Stimulated activated CD4-positive, alpha-beta T cell treated with anti-CD3 and anti-CD28 coated beads, TNF-alpha, amount 100 ng/mL, for 48 hours (primary cell): ENCODE measurements at places on chromosomes 6 and 20.

DNA sequence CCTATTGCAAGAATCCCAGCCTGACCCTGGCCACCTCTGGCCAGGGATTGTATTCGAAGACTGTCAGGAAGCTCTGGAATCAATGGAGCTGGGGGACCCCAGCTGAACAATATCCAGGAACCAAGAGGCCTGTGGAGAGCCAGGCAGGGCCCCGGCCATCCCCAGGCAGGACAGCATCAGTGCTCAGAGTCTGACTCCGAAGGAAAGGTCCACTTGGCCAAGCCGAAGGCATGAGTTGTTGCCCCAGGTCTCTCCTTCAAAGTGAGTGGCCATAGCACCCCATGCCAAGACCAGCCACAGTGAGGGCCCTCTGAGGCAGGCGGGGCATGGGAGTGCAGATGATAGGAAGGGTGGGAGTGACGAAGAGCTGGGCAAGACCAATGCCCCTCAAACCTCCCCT lies 193.1 kb downstream of the CDH4 start:
- no peak for DNase-seq

DNA sequence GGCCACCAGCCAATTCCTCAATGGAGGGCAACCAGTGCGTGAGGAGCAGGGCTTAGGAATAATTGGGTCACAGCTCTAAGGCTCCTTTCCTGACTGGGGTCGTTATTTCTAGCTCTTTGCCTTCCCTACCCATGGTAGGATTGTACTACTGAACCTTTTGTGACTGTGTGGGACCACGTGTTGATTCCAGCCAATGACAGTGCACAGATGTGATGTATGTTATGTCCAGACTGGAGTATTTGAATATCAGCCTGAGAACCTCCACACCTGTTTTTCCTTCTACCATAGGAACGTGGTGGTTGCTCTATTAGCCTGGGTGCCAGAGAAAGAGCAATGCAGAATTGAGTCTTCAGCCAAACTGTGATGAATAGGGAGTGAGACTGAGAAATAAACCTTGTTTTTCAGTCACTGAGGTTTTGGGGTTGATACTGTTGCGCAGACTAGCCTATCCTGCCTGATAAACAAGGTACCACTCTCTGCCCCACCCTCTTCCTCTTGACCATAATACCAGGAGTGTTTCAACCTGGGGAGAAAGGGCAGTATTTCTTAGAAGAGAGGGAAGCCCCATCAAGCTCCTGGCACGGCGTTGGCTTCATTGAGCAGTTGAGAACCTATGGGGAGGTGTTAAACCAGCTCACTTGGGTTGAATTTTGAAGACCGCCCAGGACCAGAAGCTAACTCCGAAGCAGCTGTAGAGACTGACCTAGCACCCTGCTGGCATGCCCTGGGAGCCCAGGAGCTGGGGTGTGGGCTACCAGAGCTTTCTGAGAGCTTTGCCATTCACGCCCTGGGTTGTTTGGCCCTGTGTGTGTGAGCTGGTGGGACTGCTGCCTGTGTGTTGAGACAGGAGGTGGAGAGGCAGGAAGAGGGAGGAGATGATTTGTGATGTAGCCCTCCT lies 105.5 kb upstream of the BACH2 start:
- DNase-seq, result no peak

GRCh38 chr20:44626278-44626677 lies 25.2 kb downstream of the ADA start:
- no peak for DNase-seq

DNA sequence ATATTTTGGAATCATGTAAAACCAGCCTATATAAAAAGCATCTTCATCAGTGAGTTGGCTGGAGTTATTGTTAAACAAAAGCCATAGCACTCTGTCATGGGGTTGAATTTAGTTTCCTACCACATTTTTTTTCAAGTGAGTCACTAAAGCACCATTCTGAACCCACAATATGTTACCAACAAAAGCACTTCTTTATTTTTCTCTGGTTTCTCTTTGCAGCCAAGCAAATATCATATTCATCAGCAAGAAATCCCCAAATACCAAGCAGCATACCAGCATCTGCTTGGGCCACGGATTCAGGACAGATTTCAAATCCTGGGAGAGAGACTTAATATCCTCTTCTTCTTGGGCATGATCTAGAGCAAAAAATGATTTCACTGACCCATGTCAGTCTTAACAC lies 441.4 kb downstream of the BCKDHB start:
- no peak for DNase-seq

DNA sequence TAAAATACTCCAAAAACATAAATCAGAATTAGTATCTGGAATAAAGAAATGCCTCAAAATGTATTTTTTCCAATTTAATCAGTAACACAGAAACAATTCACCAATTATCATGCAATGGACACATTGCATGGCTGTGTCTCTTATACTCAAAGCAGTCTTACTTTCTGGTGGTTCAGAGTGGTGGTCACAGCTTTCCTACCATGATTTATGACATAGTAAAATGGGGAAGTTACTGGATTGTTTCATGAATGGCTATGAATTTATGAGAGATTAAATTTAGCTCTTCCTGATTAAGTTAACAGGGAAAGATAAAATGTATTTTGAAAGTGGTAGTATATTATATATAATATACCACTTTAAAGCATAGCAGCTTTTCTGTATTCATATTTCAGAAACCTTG lies 331.5 kb upstream of the MAP3K7 start:
- DNase-seq, result no peak

DNA sequence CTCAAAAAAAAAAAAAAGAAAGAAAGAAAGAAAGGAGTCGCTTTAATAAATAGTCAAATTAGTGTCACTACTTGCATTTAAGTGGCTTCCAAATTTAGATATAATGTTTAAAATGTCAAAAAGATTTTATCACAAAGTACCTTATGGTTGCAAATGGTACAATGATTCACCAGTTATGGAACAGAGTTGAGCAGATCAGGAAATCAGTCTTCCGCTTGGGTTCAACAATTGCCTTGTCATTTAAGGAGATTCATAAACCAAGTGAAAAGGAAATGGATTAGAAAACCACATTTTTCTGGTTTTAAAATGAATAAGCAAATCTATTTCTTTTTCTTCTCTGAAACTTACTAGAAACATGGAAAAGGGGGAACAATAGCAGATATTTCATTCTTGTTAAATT lies 94.8 kb upstream of the PTPRT start:
- no peak for DNase-seq

DNA sequence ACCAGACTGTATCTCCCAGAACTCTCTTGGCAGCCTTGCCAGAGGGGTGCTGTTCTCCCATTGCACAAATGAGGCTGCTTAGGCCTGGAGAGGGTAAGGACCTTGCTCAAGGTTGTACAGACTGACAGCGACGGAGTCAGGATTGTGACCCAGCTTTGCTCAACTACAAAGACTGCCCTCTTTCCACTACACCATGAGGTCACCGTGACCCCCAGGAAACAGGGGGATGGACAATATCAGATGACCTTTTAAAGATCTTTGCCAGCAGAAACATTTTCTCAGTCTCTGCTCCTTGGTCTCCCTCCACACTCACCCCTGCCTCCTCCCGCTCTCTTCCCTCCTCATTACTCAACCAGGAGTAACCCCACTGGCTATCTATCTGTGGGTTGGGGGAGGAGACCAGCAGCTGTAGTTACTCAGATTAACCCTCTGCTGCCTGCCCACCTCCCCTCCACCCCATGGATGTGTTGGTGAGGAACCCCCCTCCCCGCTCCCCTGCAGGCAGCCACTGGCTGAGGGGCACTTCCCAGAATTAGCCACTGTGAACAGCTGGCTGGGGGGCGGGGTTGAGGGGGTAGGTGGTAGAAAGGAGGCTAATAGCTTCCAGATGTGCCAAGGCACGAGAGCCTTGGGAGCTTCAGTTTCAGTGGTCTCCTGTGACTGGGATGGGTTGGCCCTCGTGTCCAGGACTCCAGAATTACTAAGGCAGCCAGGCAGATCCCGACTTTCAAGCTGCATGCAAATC lies 26.9 kb upstream of the MRPS18A start:
- DNase-seq, result no peak

- DNase-seq, result no peak
Observed at GRCh38 chr6:149975400-149975799, 11.7 kb downstream of the ULBP1 start.

GRCh38 chr6:63537201-63537958 lies 34.9 kb upstream of the LOC128125822 start:
- no peak for DNase-seq

GRCh38 chr20:40583205-40583604 lies 105.8 kb downstream of the MAFB start:
- no peak for DNase-seq

GRCh38 chr6:96836631-96837080 lies 621 bp downstream of the GPR63 start:
- DNase-seq, result no peak

DNA sequence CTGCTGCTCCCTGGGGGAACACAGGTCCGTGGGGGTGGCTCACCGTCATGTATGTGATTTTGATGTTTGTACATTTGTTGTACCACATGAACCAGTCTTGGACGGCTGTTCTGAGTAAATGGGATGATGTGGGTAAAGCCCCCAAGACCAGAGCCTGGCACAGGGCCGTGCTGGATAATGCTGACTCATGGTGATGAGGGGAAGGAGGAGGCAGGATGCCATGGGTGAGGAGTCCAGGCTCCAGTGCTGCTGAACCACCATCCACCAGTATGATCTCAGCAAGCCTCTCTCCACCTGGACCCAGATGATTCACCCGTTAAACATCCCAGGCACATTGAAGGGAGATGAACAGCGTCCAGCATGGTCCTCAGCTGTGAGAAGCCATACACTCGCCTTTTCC lies 9.6 kb upstream of the APCDD1L start:
- DNase-seq, result no peak
